ENCODE measurements at places on chromosomes 6 and 20.
A peak's percentile ranks its signal among the peaks of the same experiment; 100 is the strongest.

- no peak for DNase-seq
These were observed 109.7 kb downstream of the BCAS1 start for GRCh38 chr20:53960579-53961272.

- peak; percentile 28 for DNase-seq
These were observed 1.5 kb downstream of the WDR27 start for GRCh38 chr6:169700296-169700695.

- DNase-seq = no peak
These were observed 646 bp upstream of the CPNE5 start for GRCh38 chr6:36839749-36840431.

- DNase-seq = no peak
These were observed 85.6 kb upstream of the PTPRK start for GRCh38 chr6:128605961-128606360.

DNA sequence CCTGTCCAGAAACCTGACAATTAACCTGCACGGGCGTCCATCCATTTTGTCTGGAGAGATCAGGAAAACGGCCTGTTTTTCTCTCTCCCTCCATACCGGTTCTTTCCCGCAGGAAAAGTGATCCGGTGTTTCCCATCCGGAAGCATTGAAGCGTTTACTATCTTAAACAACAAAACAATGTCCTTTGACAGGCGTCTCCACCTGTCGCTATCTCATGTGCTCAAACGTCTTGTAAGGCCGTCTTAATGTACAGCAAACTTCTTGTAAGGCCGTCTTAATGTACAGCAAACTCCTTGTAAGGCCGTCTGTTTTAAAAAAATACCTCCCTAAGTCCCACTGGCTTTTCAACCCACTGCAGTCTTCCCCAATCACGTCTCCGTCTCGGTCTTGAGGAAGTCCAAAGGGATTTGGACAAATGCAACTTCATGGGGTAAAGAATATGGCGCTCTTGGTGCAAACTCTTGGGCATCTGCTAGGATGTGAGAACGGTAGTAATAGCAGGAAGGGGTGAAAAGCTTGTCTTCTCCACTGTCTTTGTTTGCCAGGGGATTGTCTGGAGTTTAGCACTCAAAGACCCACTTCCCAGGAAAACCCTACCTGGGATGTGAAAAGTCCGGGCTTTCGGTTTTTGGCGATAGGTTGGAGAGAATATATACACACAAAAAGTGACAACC lies 29.9 kb upstream of the TRIM27 start:
- DNase-seq = no peak

- no peak for DNase-seq
These were observed 13.0 kb downstream of the E2F3 start for GRCh38 chr6:20414711-20415110.

GRCh38 chr6:97815301-97815812 lies 532.3 kb upstream of the MMS22L start:
- no peak for DNase-seq

DNA sequence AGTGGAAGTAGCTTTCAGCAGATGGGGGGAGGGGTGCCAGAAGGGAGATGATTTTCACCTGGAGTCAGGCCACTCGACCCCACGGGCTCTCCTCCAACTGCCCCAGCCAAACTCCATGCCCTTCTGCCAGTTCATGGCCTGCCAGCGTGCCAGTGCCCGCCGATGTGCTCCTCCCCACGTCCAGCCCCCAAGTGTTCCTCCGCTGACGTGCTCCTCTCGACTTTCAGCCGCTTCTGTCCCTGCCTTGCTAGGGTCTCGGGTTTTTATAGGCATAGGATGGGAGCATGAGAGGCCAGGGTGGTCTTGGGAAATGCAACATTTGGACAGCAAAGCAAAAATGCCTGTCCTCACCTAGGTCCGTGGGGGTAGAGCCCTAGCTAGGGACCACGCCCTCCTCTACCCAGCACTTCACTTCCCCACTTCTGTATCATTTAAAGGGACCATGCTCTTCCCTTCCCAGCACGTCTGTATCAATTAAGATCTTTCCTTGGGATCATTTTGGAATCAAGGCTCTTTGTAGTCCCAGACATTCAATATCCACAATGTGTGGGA lies 54.4 kb downstream of the PRND start:
- DNase-seq = no peak

Measured in GDM1 (cell line).